Upper lobe of left lung (tissue), 6 donors: ENCODE measurements at places on chromosomes 1 and 21. TPM values are rescaled to one million over a fixed set of nuclear protein-coding genes. Genes with fewer than 3 reads are reported as not detected.

The CKS1B gene
- total RNA-seq = 22.4 TPM

The IFI6 gene
- total RNA-seq = 290 TPM

- DNase-seq = no peak
Observed at GRCh38 chr1:81650776-81651175, 150.0 kb upstream of the ADGRL2 start.

The CR1L gene
- total RNA-seq = 1.0 TPM

The IQGAP3 gene
- total RNA-seq = 1.1 TPM

The TMPRSS15 gene
- total RNA-seq = not detected

- no peak for DNase-seq
Observed at GRCh38 chr1:56644064-56644918, 823 bp upstream of the PRKAA2 start.

DNA sequence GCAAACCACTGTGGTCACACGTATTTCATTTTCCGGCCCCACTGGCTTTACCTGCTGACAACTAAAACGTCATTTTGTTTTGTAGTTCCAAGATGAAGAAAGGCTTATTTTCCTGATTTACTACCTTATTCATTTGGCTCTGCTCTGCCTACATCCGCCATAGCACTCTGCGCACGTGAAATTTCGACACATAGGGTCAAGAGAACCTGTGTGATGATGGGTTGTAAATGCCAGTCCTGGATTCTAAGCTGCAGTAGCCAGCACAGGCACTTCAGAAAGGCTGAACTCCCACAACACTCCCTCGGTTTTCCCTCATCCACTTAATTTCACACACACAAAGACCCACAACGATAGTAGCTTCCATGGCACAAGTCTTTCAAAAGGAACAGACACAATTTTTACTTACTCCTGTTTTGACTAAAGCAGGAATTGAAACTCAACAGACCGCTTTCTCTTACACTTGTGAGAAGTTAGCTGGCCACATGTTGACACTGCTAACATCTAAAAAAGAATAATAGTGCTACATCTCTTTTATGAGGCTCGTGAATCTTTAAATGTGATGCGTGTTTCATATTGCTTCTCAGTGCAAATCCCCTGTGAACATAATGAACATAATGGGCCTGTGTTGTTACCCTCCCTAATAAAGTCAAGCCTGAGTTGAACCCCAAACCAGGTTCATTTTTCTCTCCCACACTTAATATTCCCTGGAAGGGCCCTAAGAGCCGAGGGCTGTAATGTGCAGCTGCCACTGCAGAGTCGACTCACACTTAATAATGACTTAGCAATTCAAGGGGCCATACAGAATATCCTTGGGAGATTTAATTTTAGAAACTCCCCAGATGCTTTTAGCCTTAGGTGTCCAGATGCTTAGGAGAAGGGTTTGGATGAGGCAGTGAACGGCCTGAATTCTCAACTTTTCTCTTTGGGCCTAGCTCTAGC lies 1.5 kb upstream of the RUNX1 start:
- DNase-seq = no peak

- no peak for DNase-seq
Observed at GRCh38 chr1:2389644-2390043, 1.7 kb downstream of the MORN1 start.

GRCh38 chr21:27725916-27726315 lies 759.0 kb upstream of the ADAMTS5 start:
- DNase-seq = no peak

GRCh38 chr1:156346636-156347035 lies 8.3 kb downstream of the TSACC start:
- DNase-seq = no peak
